IPS-NIHi11 (cell line): ENCODE measurements at places on chromosomes 12 and 14.

- no peak for DNase-seq
These were observed 85.4 kb upstream of the PLXNC1 start for GRCh38 chr12:94062796-94063635.

DNA sequence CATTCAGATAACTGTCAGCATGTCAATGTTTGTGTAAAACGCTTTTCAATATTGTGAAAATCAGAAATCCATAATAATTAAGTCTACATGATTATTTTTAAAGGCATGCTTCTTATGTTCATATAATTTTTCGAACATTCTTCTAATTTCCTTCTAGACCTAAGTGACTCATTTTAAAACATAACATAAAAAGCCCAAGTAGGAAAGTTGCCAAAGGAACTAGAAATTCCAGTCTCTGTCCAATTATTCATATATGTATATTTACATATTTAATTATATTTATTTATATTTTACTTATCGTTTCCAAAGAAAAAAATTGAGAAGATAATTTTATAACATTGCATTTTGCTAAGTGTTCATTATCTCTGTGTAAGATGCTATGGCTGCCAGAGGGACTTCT is 110.4 kb downstream of the TMTC1 start:
- DNase-seq, result no peak

DNA sequence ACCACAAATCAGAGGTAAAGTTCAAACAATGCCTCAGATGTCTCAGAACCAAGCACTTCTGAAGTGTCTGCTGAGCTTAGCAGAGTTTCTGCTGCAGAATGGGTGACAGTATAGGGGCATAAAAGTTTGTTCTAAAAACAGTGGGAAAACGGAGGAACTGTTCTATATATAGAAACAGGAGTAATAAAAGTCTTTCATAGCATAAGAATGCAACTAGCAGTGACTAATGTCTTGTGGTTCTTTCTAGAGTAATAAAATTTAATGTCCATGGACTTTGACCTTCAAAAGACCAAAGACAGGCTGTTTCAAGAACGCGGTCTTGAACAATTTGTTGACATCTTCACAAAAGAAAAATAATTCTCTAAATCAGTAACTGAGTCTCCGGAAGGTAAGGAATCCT is 107.5 kb upstream of the FAR2 start:
- no peak for DNase-seq

- peak; percentile 62 for DNase-seq
These were observed 275.9 kb downstream of the FBXL14 start for GRCh38 chr12:1318327-1319031.

GRCh38 chr12:51722431-51722830 is 126.1 kb downstream of the FIGNL2 start:
- no peak for DNase-seq

DNA sequence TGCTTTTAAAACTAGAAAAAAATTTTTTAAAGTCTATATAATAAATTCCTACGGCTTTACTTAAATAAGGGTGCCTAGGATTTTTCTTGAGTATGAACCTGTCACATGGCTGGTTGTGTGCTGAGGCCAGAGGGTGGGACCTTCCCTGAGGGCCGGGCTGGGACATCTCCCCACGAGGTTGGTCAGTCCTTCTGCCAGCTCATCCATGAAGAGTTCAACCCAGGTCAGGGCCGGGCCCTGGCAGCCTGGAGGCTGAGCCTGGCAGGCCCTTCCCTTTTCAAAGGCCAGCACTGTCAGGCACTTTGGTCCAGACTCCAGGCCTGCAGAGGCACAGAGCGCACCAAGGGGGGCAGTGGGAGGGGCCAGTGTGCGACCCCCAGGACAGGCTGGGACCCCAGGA is 31.7 kb downstream of the TNFAIP2 start:
- peak; percentile 72 for DNase-seq

DNA sequence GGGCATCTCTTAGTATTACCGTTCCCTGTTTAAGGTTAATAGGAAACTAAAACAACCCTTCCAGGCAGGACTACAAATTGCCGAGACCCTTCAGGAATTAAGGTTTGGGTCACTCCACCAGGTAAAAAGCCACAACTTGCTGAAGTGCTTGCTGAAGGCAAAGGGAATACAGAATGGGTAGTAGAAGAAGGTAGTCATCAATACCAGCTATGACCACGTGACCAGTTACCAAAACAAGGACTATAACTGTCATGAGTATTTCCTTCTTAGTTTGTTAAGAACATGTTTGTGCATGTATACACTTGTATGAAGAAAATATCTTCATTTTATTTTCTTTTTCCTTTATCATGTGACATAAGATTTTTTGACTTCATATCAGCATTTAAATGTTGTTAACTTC is 578.7 kb upstream of the FBXO33 start:
- DNase-seq, result no peak

DNA sequence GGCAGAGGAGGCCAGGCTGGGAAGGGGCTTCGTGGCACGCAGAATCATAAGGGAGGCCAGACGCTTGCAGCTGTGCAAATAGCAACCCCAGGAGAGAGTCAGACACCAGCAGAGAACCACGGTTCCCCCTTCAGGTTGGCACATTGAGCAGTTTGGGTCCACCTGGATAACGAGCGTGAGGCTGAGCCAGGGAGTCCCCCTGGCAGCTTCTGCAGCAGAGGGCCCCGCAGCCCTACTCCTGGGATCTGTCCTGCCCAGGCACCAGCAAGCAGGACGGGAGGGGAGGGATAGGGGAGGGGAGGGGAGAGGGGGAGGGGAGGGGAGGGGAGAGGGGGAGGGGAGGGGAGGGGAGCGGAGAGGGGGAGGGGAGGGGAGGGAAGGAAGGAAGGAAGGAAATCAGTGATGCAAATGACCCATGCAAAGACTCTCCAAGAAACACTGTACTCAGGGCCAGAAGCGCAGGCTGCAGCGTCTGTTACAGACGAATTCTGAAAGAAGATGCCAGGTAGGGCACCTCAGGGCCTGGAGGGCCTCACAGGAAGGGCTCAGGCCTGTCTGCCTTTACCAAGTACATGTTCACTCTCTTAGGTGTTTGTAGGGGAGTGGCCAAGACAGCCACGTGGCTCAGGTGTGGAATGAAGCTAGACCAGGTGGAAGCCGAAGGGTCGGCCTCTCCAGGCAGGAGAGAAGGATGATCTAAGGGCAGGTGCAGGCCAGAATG is 32.3 kb upstream of the MMP17 start:
- DNase-seq, result peak; percentile 57

GRCh38 chr14:19947413-19948090 is 16.8 kb downstream of the OR4K1 start:
- DNase-seq, result no peak

DNA sequence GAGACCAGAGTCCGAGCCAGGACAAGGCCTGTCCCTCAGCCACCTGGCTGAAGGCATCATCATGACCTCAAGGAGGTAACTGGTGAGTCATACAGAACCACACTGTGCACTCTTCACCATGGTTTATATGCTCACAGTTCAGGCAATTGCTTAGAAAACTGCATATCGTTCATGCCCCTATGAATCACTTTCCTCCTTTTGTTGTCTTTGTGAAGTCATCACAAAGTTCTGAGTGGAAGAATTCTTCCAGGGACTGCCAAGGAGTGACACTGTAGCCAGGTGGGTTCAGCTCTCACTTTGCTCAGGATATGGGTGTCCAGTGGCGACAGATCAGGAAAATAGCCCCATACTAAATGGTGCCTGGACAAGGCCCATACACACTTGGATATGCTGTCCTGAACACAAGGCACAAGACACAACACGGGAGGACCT is 92.5 kb downstream of the DPF3 start:
- DNase-seq, result no peak

DNA sequence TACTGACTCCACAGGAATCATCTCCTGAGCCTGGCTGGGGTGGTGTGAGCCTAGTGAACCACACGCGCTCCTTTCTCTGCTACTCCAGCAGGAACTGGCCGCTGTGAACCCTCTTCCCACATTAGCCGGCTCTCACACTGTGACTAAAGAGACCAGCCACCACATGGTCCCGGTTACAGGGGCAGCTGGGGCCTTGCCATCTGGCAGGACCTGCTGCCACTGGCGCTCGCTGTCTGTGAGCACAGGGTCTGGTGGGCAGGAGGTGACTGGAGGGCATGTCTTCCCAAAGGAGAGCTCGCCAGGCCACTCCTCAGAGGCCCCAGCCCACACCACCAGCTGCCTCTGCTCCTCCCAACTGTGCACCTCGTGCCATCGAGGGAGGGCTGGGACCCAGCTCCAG is 99.3 kb downstream of the SINHCAF start:
- no peak for DNase-seq

DNA sequence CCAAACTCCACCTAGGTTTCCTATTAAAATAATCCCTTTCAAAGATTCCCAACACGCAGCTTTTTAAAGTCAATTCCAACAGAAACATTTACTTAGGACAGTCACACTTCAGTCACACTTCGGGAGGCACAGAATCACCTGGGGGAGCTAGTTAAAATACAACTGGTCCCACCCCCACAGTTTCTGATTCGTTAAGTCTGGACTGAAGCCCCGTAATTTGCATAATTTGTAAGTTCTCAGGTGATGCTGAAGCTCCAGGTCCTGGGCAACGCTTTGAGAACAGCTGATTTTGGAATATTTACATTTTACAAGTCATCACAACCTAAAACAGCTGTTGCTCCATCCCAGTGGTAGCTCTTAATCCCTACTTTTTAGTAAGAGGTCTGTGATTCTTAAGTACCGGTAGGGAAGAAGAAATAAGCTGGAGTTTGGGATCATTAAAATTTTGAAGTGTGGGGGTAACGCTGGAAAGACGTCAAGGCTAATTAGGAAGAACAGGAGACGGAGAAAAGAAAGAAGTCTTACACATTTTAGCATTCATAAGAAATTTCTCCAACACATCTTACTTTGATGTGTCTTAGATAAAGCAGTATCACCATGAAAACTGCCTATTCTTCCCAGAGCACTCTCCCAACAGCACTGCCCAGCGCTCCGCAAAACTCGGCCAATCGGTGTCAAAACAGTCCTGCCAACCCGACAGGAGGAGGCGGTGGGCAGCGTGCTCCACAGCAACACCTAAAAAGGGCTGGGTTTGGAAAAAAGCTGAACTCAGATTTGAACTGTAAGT is 1.1 kb downstream of the IPO8 start:
- DNase-seq, result peak; percentile 74

- no peak for DNase-seq
These were observed 53.8 kb upstream of the NTF3 start for GRCh38 chr12:5377997-5378592.

DNA sequence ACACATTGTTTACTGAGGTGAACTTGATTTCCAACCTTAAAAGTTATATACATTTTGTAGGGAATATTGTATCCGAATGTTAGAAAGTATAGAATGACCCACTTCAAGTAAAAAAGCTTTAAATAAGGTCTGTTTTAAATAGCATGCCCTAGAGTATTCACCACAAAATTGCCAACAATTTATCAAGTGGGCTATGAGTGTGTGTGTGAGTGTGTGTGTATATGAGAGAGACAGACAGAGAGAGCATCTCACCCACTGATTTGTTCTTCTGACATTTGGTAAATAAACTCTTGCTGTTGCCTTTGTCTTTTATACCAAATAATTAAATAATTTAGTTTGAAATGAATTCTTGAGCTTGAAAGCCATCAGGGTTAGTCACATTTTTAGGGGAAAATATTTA is 29.8 kb upstream of the RAP1B start:
- DNase-seq, result no peak

DNA sequence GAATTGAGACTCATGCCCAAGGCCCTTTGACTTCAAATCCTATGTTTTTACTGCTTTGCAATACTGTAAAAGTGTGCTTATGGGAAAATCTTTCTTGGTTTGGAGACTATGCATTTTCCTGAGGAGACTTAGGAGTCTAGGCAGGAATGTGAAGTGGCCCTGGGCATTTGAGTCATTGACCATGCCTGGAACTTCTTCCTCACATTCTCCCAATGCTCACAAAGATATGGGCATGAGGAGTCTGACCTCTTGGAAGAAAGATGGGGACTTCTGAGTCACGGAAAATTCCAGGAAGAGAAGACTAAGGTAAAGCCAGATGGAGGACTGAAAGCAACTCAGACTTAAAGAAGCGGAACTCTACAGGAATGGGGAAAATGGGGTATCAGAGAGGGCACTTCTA is 38.2 kb upstream of the ZNF641 start:
- DNase-seq, result no peak

GRCh38 chr12:5577741-5578140 is 145.8 kb downstream of the NTF3 start:
- DNase-seq, result no peak

DNA sequence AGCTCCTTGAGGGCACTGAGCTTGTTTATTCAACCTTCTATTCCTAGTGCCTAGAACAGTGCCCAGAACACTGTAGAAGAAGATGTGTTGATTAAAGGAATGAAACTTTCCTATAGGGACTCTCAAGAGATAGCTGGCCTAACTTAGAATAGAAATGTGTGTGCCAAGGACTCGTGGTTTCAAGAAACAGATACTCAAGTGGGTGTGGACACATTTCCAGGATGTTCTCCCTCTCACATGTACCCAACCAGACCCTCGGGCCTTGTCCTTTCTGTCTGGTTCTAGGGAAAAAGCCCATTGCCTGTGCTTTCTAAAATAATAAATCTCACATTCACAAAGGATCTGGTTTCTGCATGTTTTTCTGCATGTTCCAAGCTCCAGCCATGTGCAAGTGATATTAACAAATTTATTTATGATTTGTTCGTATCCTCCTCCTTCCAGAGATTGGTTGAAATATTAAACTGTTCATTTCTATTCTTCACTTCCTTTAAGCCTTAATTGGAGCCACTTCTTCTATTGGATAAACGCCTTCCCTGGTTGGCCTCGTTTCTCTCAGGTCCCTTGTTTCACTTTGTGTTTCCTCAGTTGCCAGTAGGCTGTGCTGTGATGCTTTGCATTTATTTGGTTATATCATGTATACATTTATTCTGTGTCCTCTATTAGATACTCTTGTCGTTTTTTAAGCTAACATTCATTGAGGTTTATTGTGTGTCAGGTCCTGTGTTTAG is 89.8 kb downstream of the CRADD start:
- DNase-seq, result peak; percentile 24

DNA sequence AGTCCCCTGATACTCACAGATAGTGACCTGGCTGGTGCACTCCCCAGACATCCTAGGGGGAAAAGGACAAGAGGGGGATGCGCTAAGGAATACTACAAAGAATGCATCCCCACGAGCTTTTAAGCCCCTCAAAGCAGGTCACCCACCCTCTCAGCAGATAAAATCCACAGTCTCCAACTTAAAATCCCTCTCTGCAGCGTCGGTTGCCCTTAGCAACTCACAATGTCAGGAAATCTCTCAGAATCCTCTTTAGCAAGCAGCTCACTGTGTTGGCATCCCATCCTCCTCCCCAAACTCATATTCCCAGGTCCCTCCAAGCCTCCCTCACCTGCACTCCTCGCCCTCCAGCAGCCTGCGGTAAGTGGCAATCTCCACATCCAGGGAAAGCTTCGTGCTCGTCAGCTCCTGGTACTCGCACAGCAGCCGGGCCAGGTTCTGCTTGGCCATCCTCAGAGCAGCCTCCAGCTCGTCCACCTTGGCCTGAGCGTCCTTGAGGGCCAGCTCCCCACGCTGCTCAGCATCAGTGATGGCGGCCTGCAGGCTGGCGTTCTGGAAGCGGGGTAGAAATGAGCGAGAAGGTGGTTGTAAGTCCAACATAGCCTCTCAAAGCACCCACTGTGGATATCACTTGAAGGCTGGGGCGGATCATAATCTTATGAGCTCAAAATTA is 5.5 kb upstream of the KRT79 start:
- no peak for DNase-seq

GRCh38 chr12:122862110-122862634 is 26.9 kb downstream of the HIP1R start:
- no peak for DNase-seq

GRCh38 chr14:76261371-76261811 is 109.7 kb downstream of the GPATCH2L start:
- DNase-seq, result no peak
